Occipital lobe (tissue), 3 donors: ENCODE measurements at places on chromosomes 7 and 10. TPM values are rescaled to one million over a fixed set of nuclear protein-coding genes. Genes with fewer than 3 reads are reported as not detected.

Gene FAM241B
- total RNA-seq: 10.1 TPM

Gene NUTM2E
- 0.78 TPM for total RNA-seq

Gene SAP25
- not detected for total RNA-seq

Gene NACAD
- 5.5 TPM for total RNA-seq

Gene ERCC6
- total RNA-seq: 28.5 TPM
